ENCODE measurements at places on chromosomes 2 and 18.

- DNase-seq, result peak; percentile 53
These were observed 96.0 kb downstream of the TNS1 start for GRCh38 chr2:217906798-217907197.

DNA sequence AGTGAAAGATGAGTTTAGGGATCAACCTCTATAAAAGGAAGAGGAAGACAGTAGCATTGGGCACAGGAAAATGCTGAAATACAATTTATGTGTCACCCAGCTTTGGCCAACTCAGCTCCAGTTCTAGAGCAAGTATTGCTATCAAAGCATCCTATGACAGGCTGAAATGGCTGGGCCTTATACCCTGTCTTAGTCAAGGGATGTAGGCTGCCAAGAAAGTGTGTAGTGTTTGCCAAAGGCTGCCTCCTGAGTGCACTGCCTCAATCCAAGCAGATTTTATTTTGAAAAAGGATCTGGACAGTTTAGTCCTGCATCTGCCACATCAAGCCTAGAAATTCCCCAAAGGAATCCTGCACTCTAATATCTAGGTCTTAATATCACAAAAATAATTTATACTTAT is 359.9 kb upstream of the ZC3H15 start:
- no peak for DNase-seq

DNA sequence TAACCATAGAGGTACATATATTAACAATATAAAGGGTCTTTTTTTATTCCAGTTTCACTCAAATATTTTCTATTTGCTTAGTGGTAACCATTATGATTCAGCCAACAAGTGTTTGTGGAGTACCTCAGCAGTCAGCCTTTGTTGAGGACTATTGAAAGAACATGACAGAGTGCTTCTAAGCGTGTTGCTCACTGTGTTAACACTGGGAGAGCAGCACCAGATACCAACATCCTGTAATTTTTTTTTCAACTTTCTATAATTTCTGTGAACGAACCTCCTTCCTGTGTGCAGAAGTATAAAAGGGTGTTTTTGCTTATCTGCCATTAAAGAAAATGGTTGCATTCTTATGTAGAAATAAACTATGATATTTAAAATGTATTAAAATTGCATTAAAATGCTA is 239.0 kb downstream of the PHLPP1 start:
- DNase-seq, result no peak

GRCh38 chr2:202510911-202511310 is 123.9 kb upstream of the FAM117B start:
- DNase-seq, result peak; percentile 20

DNA sequence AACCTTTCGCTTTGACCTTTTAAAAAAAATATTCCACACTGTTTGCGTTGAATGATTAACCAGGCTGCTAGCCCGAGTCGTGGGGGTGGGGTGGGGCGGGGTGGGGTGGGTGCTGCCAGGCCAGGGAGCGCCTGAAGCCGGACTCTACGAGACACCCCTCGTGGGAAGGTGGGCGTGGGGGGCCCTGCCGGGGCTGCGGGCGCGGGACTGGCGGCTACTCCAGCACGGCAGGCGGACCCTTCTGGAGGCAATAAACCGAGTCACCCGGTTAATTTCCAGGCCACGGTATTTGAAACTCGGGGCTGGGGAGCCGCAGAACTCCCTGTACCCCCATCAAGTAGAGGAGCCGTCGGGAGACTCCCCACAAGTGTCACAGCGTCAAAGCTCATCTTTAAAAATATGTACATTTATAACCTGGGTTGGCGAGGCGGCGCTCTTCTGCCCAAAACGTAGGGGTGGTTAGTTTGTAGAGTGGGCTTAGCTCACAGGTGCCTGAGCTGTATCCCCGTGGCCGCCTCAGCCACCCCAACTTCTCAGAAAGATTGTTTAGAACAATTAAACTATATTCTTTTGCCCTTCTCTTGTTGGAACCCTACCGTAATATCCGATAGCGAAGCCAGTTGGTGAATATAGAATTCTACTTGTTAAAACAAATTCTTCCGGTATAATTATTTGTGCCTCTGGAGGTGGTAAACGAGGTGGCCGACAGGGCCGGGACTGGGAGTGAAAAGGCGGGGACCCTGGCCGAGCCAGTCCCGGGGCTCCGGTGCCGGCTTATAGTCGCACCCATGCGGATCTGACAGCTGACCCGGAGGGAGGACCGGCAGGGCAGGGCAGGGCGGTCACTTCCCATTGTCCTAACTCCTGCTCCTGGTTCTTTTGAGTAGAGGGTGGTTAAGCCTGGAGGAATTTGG is 1.4 kb downstream of the B3GNT2 start:
- peak; percentile 56 for DNase-seq
